Metanephros (tissue), 2 donors: ENCODE measurements at places on chromosomes 1 and 21. TPM values are rescaled to one million over a fixed set of nuclear protein-coding genes. Genes with fewer than 3 reads are reported as not detected.

TTC3 gene
- total RNA-seq: 230 TPM

FCGR3A gene
- total RNA-seq: 10.7 TPM

ZNF683 gene
- not detected for total RNA-seq

KIRREL1 gene
- 120 TPM for total RNA-seq

CD84 gene
- total RNA-seq: 3.7 TPM

CHRM3 gene
- 20.2 TPM for total RNA-seq

DENND4B gene
- total RNA-seq: 46.3 TPM

DISC1 gene
- 22.4 TPM for total RNA-seq

CRYAA gene
- total RNA-seq: not detected

LGR6 gene
- total RNA-seq: 1.6 TPM
